ENCODE measurements at places on chromosomes 2 and 18.

GRCh38 chr2:235268535-235268934, 225.3 kb upstream of the AGAP1 start:
- DNase-seq: no peak

- DNase-seq: no peak
Measured at GRCh38 chr2:70959851-70960832, 18.3 kb upstream of the ANKRD53 start.

DNA sequence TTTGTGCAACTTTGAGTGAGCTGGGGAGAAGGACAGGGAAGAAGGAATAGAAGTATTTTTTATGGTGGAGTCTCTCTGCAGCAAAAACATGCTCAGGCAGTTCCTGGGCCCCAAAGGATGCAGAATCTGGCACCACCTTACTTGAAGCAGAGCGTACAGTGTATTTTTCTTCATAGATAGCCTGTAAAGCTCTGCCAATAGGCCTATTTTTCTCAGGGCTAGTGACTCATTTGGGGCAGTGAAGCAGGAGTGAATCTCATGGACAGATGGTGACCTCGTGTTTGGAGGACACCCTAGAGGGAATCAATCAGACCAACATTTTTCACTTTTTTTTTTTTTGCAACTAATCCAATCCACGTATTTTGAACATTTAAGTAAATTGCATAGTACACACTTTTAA, 268.1 kb upstream of the CXCR4 start:
- no peak for DNase-seq

GRCh38 chr18:46477425-46478011, 179.5 kb downstream of the LOXHD1 start:
- DNase-seq: peak; percentile 59

DNA sequence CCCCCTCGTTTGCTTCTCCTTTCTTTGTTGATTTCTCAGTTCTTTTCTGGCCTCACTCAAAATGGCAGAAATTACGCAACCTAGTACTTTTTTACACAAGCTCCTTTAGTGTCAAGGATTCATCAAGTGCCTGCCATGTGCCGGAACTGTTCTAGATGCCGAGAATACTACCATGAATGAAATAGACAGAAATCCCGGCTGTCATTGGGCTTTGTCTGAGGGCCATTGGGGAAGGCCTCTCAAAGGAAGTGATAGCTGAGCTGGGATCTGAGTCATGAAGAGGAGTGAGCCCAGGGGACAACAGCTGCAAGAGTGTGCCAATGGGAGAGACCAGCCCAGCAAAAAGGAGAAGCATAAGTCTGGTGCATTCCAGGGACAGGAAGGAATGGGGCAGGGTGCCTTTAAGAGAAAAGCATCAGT, 34.3 kb upstream of the PPP1CB start:
- DNase-seq: peak; percentile 61

DNA sequence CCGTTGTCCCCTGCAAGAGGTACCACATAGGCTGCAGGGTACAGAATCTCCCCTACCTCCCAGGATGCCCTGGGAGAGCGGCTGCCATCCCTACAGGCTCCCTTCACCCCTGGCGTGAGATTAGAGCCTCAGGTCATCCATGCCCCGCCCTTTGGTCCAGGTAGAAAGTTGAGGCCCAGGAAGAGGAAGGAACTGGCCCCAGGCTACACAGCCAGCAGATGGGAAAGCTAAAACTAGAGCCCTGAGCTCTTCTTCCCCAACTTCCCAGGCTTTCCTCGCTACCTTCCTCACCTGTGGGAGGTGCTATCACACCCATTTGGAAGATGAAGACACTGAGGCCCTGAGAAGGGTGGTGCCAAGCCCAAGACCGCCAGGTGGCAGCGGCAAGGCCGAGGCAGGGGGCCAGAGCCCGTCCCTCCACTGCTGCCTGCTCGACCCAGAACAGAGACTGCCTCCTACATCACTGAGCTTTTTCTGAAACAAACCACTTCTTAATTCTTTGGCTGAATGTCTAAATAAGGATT, 25.8 kb downstream of the CIB4 start:
- DNase-seq: no peak

DNA sequence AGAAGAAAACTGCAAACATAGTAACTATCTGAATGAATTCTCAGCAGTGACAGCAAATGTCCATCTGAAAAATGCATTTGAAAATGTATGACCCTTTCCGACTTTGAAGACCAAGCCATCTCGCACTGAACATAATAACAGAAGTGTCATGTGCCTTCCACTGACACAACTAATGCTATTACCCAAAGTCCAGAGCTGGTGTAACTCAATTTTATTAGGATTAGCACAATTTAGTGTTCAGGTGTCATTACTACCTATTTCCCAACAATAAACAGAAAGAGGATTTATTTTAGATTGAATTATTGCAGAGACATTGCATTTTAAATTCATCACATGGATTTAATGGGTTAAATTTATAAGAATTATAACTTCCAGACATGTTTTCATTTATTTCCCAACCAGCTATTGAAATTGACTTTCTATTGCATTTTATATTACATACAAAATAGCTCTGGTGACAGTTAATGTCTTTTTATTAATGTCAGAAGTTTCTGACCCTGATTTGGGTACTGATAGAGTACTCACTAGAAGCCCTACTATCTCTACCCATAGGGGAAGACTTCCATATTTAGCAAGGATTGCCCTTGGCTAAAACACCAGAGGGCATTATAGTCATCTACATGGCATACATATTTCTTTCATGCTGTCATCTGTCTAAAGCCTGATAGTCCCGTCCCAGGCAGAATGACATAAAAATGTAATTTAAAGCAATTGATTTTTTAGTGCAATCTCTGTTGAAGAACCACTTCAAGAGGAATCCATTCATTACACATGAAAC, 7.0 kb upstream of the STK39 start:
- DNase-seq: no peak
